ENCODE measurements at places on chromosomes 2 and 18. TPM values are rescaled to one million over a fixed set of nuclear protein-coding genes. Genes with fewer than 3 reads are reported as not detected.

DNA sequence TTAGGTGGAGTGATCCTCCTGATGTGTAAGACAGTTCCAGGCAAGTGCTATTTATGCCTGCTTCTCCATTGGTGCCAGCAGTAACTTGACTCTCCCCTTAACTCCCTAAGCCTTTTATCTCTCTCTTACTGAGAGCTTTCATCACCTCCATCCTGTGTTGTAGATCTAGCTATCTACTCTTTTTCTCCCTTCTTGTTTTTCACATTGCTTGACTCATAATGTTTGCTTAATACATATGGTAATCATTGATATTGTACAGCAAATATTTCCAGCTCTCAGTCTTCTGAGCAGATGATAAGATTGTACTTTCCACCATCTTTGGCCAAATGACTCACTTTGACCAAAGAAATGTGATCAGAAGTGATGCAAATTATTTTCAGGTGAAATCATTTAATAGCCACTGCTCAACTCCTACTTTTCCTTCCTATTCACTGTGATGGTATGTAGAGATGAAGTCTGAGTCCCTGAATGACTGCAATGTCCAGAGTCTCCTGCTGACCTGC lies 165.0 kb downstream of the PLCL1 start:
- DNase-seq = peak; percentile 7

DNA sequence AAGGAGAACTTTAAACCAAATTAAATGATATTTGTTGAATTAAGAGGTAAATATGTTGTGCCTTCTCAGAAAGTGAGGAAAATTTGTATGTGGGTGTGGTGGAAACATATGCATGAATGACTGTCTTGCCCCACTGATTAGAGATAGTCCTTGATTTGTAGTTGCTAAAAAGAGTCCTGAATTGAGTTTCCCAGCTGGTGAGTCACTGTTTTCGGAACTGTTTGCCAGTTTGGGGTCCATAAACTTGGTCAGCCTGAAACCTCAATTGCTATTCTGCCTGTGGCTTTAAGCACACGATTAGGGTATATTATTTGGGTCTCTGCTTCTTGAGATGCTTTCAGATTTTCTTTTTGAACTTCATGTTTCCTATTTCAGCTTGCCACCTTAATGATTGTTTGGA lies 53.3 kb downstream of the PIKFYVE start:
- DNase-seq = no peak

GRCh38 chr18:48623468-48624235 lies 84.8 kb downstream of the CTIF start:
- peak; percentile 38 for DNase-seq

GRCh38 chr2:125086313-125087184 lies 1061.5 kb downstream of the CNTNAP5 start:
- DNase-seq = no peak

- DNase-seq = peak; percentile 50
These were observed at the start of gene ZEB2 for GRCh38 chr2:144519934-144520731. TSS of gene ZEB2 (minus strand) at chr2:144520119. CDS start at chr2:144517350, 2,769 bp downstream.

- DNase-seq = no peak
These were observed 178.0 kb downstream of the RND3 start for GRCh38 chr2:150309311-150310080.

GRCh38 chr2:206984206-206984605 lies 44.9 kb downstream of the CPO start:
- peak; percentile 56 for DNase-seq

DNA sequence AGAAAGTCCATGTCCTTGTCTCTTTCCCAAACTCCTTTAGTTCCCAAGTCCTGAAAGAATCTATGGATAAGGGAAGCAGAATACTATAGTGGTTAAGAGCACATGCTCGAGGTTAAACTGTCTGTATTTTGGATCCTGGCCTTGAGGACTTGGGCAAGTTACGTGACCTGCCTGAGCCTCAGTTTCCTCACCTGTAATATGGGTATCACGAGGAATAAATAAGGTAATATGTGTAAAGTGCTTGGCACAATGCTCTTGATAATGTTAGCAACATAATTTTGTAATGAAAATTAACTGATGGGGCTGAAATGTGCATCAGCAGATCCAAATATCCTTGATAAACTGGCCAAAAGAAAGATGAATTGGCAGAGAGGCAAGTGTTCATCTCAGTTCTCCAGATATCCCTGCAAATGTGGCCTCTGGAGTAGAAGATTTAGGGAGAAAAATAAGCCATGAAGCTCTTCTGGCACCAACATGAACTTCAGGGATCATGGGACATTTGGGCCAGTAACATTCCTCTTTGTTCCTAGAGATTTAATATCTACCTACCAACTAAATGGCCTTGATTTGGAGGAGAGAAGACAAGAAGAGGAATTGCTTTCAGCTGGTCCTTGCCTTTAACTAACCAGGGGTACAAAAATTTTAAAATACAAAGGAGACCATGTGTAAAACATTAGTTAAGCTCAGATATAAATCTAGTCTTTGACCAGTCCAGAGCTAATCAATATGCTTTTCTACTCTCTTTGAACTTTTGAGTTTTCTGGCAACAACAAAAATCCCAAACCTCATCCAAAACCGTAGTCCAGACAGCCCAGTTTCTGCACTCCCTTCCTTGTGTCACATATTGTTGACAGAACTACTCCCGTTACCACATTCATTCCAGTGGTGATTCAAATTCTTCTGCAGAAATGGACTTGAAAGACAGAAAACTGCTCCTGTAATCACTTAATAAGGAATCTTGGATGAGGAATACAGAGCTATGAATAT lies 52.7 kb upstream of the EML4 start:
- DNase-seq = no peak

DNA sequence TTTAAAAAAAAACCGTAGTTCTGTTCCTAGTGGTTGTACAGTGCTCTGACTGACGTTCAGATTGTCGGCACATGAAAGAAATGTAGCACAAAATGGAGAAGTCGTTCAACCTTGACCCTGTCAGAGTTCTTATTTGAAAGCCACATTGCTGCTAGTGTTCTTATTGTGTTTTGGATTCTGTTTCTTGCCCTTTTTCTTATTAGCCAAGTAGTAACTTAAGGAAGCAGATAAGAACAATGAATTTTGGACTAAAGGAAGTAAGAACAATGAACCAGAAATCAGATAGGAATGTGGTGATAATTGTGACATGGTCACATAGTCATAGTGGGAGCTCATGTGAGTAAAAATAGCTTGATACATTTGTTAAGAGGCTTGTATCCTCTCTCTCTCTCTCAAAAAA lies 45.9 kb downstream of the RPIA start:
- no peak for DNase-seq

- DNase-seq = peak; percentile 77
These were observed 27.9 kb upstream of the PTMA start for GRCh38 chr2:231680285-231680991.

- DNase-seq = no peak
These were observed 5.0 kb upstream of the GALNT5 start for GRCh38 chr2:157252529-157252928.

DNA sequence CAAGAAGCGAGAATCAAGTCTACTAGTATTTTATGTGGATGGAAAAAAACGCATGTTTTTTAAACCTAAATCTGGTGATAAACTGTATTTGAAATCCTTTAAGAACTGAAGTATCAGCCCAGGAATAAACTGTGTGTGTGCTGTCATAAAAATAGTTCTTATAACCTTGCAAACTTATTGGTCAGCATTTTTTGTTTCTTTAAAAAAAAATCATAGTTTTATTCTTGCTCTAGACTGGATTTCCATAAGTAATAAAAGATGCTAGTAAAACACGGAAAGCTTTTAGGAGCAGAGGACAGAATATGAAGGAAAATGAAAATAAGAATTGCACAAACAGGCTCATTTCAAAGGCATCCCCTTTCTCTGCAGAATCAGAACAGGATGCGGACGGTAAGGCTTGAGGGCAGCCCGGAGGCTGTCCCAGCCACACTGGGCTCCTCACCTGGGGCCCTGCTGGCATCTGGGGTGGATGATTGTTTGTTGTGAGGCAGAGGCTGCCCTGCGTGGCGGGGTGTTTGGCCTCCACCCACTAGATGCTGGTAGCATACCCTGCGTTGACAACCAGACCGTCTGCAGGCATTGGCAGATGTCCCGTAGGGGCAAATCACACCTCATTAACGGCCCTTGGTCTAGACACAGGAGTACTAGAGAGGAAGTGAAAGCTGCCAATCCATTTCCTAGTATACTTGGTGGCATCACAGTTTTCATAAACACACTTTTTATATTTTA lies 52.5 kb downstream of the MBP start:
- DNase-seq = no peak

DNA sequence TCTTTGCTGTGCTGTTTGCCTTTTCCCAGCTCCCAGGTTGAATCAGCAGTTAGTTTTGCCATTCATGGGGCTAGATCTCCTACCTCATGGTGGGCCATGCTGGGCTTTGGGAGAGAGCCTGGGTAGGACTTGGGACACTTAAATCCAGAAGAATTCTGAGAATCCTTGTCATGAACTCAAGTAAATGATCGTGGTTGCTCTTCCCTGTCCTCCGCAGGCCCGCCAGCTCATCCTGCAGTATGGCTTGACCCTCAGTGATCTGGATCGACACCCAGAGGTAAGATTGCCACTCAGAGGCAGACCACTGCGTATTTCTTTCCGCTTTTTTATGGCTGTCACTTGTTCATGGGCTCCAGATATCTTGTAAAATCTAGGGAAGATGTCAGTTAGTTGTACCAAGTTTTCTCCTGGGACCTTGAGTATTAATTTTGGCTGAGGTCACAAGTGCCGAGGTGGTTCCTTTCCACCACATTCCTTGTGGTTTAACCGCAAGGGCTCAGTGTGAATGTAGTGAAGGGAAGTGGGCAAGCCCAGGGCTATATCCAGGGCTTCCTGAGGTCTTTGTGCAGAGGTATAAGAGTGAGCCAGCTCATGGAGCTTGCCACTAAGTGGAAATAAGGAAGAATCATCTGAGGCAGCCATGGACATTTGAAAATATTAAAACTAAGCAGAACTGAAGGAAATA lies 37.7 kb downstream of the RPIA start:
- DNase-seq = no peak

- DNase-seq = no peak
These were observed 506.8 kb upstream of the LRATD1 start for GRCh38 chr2:14125624-14126293.

- DNase-seq = no peak
These were observed 149.0 kb downstream of the LNPK start for GRCh38 chr2:175852879-175853615.

DNA sequence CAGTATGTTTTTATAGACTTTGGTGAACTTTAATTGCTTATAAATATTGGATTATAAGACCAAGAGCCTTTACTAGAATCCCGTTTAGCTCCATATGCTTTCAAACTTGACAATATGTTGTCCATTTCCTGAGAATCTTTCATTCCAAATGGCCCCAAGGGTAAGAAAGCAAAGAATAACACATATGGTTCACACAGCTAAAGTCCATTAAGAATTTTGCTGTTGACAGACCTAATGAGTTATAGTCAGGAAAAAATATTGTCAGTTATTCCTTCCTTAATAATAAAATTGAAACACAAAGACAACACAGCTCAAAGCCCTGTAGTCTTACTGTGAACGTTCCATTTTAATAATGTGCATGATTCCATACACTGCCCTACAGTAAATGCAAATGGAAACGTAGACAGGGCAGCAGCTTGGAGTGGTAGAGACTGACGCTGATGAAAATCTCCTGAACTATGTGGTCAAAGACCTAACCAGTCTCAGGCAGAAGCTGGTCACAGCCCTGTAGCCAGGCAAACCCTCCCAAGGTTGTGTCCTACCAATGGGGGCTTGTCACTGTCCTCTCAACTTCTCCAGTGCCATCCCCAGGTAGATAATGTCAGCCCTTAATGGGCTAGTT lies 49.0 kb upstream of the ATIC start:
- no peak for DNase-seq

DNA sequence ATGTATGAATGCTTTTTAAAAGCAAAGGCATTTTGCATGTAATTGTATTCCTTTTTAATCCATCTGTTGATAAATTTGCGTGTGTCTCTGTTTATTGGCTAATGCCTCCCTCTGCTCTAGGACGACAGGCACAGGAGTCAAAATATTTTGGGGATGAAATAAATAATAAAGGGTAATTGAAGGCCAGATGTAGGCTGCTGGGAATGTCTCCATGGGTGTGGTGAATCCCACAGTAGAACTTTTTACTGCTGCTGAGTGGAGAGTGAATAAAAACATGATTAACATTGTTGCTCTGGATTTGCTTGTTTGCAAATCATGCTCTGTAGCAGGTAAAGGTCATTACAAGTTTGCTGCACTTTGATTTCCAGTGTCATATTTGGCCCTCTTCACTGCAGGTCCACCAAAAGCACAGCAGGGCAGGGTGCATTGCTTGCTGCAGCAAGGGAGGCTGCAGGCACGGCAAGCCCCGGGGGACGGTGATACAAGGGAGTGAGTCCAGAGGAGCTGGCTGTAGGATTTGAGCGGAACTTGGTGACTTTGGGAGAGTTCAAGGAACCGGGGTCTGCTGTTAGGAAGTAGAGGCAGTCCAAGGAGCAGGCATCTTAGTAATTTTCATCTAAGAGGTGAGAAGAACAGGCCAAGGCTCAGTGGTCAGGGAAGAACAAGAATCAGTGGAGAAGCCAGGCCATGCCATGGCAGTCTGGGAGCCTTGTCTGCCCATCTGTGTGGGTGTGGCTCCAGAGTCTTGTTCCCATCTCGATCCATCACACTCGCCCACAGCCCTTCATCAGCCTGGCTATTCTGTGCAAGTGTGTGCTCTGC lies 201.5 kb upstream of the RAB6C start:
- no peak for DNase-seq

DNA sequence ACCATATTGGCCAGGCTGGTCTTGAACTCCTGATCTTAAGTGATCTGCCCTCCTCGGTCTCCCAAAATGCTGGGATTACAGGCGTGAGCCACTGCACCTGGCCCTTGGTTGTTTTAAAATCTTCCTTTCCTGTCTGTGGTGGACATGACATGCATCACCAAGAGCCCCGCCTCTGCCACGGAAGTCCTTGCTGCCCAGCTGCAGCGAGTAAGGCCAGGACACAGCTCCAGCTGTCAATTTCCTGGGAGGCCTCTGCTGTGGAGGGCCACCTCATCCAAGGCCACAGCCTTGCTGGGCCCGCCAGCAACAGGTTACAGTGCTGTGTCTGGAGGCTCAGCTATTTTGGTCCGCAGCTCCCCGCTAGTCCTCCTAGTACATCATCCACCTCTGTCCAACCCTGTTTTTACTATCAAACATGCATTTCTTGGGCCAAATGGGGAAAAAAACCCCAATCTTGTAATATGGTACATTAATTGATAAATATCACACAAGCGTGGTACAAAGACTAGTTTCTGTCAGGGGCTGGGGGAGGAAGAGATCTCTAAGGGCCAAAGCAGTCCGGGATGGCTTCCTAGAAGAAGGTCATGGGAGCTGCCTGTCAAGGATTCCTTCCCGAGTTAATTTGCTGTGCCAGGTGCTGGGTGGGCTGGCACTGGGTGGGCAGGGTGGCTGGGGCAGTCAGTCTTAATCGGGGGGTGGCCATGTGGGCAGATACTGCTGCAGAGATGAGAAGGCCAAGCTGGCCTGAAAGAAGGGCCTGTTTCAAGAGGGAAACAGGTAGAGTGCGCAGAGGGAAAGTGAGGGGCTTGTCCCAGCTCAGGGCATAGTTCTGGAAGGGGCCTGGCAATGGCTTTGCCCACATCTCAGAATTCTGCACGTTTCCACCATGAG lies 100.5 kb downstream of the INHBB start:
- DNase-seq = no peak

The SKOR2 gene
- total RNA-seq = not detected

The FOXI3 gene
- total RNA-seq = not detected

The PLA2R1 gene
- total RNA-seq = 7.5 TPM

The UGT1A4 gene
- total RNA-seq = 0.12 TPM

The AMER3 gene
- not detected for total RNA-seq

The NPHP1 gene
- total RNA-seq = 3.1 TPM

Data from MCF 10A (cell line).